ENCODE measurements at places on chromosomes 7 and 10. TPM values are rescaled to one million over a fixed set of nuclear protein-coding genes. Genes with fewer than 3 reads are reported as not detected.

LYZL1 gene
- not detected for total RNA-seq

TFEC gene
- 0.66 TPM for total RNA-seq

SFRP5 gene
- total RNA-seq = 3.7 TPM

MYL10 gene
- not detected for total RNA-seq

CCM2 gene
- total RNA-seq = 24.9 TPM

FAM25A gene
- not detected for total RNA-seq

ZSCAN25 gene
- 11.6 TPM for total RNA-seq

SPRN gene
- total RNA-seq = not detected

DNA sequence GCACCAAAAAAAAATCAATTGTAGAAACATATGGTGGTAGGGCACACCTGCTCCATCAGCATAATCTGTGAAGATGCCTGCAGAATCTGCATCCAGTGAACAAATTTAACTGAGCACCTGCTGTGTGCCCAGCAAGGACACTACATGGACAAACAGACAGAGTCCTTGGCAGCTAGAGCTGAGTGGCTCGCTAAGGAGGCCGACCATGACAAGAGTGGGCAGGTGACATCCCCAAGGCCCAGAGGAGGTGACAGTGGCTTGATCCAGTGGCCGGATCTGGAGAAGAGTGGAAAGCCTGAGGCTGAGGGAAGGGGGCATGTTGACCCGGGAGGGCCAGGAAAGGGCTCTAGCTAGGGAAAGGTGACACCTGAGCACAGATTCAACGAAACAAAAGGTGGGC is 68.1 kb downstream of the MAD1L1 start:
- DNase-seq = no peak

GRCh38 chr10:33066558-33067236 is 108.7 kb upstream of the ITGB1 start:
- no peak for DNase-seq

DNA sequence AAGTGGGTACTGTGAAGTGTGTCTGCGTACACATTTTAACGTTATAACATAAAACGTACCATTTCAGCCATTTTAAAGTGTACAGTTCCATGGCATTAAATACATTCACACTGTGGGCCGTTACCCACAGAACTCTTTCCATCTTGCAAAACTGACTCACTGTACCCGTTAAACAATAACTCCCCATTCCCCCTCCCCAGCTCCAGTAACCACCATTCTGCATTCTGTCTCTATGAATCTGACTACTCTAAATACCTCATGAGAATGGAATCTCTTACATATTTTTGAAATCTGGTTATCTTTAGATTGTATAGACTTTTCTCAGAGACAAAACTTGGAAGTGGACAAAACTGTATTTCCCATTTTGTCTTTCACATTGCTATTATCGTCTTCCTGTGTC is 9.3 kb downstream of the ARL3 start:
- no peak for DNase-seq

- DNase-seq = no peak
These were observed 23.6 kb downstream of the SLC35B4 start for GRCh38 chr7:134293002-134293740.

- DNase-seq = no peak
These were observed 3.8 kb upstream of the TRIM56 start for GRCh38 chr7:101081432-101081831.

DNA sequence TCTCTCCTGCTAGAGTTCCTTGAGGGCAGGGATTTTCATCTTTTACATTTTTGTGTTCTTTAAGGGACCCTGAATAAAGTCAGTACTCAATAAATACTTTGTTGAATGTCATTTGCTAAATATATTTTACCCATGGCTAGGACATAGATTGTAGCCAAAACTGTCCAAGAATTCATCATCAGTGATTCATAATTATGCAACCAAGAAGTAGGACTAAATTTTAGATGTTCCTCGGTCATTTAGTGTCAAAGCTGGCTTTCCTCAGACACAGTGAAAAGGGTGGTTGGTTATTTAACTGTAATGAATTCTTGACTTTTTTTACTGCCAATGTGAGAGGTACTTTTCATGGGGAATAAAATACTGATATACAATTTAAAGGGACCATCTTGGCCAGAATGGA is 3.3 kb downstream of the NUDT13 start:
- no peak for DNase-seq

DNA sequence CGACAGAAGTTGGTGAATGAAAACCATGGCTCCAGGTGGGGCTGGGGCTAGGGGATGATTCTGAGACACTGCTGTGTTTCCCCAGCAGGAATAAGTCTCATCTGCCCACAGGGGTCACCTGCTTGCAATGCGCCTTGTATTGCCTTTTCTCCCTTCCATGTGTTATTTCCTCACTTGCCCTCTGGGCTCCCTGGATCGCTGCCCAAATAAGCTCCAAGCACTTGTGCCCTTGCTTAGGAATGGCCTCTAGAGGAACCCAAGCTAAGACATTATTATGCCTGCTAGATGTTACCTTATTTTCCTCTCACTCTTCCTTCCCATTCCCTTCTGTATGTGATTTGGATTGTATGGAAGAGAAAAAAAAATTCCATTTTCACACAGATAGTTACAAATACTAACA is 24.8 kb upstream of the PLPP4 start:
- DNase-seq = no peak
